CD4-positive, alpha-beta T cell treated with Interleukin-2 at 100 ng/mL for 4 hours (primary cell): ENCODE measurements at places on chromosomes 2 and 18.
A peak's percentile ranks its signal among the peaks of the same experiment; 100 is the strongest.

DNA sequence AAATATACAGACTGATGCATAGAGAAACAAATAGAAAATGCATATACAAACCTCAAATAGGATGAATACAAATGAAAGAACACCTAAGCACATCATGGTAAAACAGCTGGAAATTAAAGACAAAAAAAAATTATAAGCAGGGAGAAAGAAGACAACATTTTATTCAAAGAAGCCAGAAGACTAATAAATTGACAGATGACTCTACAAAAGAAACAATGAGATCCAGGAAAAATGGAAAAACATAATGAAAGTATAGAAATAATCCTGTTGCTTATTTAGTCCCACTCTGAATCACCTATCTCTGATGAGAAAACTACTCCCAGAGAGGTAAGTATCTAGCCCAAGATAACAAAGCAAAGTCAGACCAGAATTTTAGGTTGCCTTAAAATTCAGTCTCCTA is 143.4 kb downstream of the RBM43 start:
- no peak for DNase-seq

- DNase-seq: no peak
Measured at GRCh38 chr2:50613161-50613560, 418.8 kb downstream of the NRXN1 start.

- DNase-seq: no peak
Measured at GRCh38 chr2:111007757-111008688, 112.7 kb upstream of the BCL2L11 start.

GRCh38 chr2:17181051-17181752 is 337.0 kb downstream of the RAD51AP2 start:
- no peak for DNase-seq

GRCh38 chr18:23317975-23318675 is 135.0 kb upstream of the RIOK3 start:
- DNase-seq: no peak

DNA sequence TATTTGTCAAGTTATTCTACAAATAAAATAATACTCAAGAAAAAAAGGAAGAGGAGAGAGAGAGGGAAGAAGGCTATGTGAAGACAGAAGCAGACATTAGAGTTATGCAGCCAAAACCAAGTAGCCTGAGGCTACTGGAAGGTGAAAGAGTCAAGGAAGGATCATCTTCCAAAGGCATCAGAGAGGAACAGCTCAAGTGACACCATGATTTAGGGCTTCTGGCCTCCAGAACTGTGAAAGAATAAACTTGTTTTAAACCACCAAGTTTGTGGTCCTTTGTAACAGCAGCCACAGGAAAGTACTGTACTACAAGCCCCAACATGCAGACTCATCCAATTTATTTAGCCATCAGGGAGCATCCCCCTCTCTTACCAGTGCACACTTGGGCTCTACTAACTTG is 788.5 kb upstream of the LRRTM1 start:
- no peak for DNase-seq

- no peak for DNase-seq
Measured at GRCh38 chr2:99974682-99975375, 167.6 kb downstream of the AFF3 start.

DNA sequence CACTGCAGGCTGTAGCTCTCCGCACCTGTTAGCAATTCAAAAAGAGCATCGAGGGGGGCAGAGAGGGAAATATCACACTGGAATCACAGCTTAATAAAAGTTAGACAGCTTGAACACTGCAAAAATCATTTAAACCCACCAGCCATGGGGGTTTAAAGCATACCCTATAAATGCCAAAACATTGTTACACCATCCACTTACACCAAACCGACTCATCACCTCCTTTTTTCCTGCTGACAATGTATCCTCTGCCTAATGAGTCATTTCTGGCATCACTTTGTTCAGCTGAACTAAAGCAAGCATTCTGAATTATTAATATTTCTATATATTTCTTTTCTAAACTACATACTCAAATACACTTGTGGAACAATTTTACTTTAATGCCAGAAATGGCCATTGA is 21.6 kb downstream of the MC4R start:
- DNase-seq: no peak

DNA sequence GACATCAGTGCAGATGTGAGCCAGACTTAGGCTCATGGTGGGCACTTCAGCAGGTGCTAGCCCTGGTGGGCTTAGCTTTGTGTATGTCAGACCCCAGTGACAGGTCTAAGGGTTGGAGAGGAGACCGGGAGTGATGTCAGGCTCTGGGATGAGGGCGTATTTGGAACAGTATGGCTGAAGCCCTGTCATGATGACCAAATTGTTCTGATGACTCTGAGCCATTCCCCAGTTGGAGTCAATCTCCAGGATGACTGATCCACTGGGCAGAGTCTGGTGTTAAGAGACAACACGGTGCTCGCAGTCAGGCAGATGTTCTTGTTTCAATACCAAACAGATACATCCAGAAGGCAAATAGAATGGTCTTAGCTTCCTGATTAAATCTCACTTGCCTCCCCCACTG is 241.5 kb downstream of the SOX11 start:
- DNase-seq: no peak

GRCh38 chr2:241194811-241195210 is 6.3 kb downstream of the ANO7 start:
- DNase-seq: no peak

- no peak for DNase-seq
Measured at GRCh38 chr2:84879584-84880394, 1.1 kb downstream of the TRABD2A start.

- no peak for DNase-seq
Measured at GRCh38 chr2:46711156-46711555, 204.4 kb downstream of the MCFD2 start.

- no peak for DNase-seq
Measured at GRCh38 chr2:235584638-235585007, 90.8 kb downstream of the AGAP1 start.

DNA sequence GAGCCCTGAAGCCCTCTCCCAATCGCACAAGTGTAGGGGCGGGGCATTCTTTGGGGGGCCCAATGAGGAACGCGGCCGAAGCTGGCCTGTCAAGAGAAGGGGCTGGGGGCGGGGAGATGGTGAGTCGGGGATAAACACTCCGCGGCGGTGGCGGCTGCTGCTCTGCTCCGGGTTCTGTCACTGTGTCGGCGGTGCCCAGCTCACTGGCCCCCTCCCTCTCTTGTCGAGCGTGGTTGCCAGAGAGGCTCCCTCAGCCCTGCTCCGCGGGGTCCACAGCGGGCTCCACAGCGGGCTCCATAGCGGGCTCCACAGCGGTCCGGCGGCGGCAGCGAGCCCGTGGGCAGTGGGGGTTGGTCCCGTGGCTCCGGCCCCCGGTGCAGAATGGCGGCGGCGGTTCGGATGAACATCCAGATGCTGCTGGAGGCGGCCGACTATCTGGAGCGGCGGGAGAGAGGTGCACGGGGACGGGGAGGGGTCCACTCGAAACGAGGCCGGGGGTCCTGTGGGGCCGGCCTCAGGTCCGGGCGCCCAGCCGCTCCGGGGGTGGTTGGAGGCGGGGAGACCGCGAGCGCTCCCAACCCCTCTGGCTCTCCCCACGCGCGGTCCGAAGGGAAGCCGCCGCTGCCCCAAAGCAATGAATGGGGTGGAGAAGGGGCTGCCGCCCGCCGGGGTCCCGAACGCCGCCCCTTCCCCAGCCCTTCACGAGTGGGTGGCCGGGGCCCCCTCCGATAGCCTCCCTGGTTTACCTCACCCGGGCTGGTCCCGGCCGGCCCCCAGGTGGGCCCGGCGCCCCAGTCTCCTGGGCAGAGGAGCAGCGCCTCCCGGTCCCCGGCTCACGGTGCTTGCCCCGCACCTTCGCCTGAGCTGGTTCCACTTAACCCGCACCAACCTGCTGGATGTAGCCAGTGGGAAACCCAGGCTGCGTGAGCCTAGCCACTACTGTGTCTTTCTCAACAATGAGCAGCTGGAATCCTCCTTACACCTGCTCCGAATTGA is at the start of gene MXD1:
Gene MXD1, plus strand, starts transcription at position 160 of the 996 bp plus-strand sequence. Its CDS starts 222 bp downstream, at position 382.
- no peak for DNase-seq

- no peak for DNase-seq
Measured at GRCh38 chr2:47870641-47871540, 35.4 kb downstream of the FBXO11 start.

- DNase-seq: no peak
Measured at GRCh38 chr2:66888791-66889631, 454.1 kb downstream of the MEIS1 start.

DNA sequence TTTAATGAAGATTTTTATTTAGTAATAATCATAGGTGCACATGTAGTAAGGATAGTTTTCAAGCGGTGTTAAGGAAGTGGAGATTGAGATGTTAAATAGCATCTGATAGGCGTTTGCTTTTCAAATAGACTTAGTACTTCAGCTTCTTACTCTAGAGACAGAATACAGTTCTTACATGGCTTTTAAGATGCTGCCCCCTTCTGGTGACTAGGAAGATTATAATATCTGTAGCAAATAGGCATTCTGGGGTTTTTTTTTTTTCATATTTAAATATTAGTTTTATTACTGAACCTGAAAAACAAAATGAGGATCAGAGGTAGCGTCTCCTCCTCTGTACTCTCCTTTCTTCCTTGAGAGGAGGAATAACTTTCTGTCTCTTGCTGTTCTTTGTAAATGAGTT is 100.2 kb downstream of the AGAP1 start:
- DNase-seq: peak; percentile 36

- DNase-seq: no peak
Measured at GRCh38 chr18:41756141-41756540, 198.9 kb upstream of the PIK3C3 start.

DNA sequence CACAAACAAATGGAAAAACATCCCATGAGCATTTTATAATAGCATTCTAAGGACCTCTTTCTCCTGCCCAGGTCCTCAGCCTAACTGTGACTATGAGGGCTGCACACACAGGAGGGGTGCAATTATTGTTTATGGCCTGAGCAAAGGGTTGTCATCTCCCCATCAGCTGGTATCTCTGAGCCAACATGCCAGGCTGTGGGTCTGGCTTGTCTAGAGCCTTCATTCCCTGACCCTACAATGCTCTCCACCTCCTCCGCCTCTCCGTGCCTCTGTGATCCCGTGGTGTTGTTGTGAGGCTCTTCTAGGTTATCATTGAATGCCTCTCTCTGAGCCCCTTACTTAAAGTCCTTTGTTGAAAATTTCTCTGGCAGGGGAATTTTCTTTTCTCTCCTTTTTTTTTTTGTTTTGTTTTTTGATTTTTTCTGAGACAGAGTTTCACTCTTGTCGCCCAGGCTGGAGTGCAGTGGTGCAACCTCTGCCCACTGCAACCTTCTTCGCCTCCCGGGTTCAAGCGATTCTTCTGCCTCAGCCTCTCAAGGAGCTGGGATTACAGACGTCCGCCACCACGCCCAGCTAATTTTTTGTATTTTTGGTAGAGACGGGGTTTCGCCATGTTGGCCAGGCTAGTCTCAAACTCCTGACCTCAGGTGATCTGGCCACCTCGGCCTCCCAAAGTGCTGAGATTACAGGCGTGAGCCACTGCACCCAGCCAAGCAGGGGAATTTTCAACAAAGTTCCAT is 126.4 kb downstream of the SMAD7 start:
- DNase-seq: no peak

DNA sequence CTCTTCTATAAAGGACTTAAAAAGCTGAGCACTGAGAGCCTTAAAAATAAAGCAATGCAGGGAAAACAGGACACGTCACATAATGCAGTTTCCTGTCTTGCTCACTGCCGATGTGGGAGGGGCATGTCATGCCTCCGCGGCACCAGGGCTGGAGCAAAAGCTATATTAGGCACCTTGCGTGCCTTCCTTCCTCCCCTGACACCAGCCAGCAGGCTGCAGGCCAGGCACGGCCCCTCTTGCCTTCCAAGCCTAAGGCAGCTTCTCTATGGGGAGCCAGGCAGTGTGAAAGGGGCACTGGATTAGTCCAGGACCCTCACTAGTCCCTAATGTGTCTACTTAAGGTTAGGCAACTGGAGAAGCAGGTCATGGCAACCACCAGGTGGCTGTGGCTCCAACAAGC is 26.3 kb downstream of the MRPL35 start:
- peak; percentile 37 for DNase-seq

DNA sequence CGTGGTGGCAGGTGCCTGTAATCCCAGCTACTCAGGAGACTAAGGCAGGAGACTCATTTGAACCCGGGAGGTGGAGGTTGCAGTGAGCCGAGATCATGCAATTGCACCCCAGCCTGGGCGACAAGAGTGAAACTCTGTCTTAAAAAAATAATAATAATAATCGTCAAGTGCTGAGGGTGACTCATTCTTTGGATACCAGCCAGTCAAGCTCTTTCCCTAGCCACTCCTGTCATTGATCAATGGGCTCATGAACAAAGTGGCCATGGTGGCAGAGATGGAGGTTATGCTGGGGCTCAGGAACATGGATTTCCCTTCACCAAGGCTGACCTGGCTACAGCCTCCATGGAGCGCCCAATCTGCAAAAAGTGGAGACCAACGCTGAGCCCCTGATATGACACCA is 94.5 kb upstream of the HAAO start:
- no peak for DNase-seq

DNA sequence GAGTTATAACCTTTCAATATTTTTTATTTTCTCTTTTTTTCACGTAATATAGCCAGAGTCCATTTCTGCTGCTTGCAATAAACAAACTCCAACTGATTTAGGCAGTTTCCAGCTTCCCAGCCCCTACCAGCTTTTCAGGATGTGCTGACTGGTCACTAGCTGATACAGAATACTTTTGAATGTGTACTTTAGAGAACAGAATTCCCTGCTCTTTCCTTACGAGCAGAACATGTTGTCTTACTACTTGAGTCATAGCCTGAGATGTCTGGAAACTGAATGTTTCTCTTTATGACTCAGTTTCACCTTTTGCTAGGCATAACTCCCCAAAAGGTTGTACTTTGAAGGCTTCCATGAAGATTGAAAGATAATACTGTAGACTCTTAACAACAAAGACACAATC is 44.5 kb upstream of the KCNE4 start:
- no peak for DNase-seq

- DNase-seq: no peak
Measured at GRCh38 chr2:45796500-45796899, 145.0 kb downstream of the PRKCE start.

- DNase-seq: no peak
Measured at GRCh38 chr2:173264151-173264550, 90.5 kb upstream of the CDCA7 start.

- DNase-seq: no peak
Measured at GRCh38 chr2:88088999-88089398, 21.4 kb downstream of the SMYD1 start.

GRCh38 chr18:78796693-78797455 is 182.7 kb upstream of the SALL3 start:
- no peak for DNase-seq

- no peak for DNase-seq
Measured at GRCh38 chr2:140586379-140586778, 1544.4 kb downstream of the LRP1B start.

- no peak for DNase-seq
Measured at GRCh38 chr2:74537140-74537539, 7.4 kb downstream of the HTRA2 start.
